ENCODE measurements at places on chromosomes 5 and 9.

DNA sequence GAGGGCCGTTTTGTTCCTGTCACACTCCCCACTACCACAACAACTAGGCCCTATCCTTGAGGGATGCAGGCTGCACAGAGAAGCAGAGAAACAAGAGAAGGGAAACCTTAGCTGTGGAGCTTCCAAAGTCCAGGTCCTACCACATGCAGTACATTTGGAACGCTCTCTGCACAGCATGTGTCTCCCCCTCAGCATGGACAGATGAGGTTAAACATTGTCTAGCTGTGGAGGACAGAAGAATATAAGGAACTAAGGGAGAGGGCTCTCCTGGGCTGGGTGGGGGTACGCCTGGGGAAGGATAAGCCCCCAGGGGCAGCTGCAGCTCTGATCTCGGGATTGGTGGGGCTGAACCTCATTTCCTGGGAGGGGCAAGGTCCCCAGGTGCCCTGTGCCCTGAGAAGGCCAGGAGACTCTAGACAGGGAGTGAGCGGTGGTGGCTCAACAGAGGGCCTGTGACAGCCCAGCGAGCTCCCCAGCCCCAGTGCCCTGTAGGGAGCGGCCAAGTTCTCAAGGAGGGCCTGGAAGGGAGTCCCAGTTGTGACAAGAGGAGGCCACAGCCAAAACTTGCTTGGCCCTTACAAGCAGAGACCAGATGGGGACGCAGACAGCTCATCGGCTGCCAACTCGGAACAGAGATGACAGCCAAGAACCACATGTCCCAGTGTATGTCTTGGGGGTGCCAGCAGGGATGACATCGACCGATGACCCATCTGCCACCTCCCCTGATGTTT, 30.1 kb downstream of the TSPAN17 start:
- no peak for DNase-seq

DNA sequence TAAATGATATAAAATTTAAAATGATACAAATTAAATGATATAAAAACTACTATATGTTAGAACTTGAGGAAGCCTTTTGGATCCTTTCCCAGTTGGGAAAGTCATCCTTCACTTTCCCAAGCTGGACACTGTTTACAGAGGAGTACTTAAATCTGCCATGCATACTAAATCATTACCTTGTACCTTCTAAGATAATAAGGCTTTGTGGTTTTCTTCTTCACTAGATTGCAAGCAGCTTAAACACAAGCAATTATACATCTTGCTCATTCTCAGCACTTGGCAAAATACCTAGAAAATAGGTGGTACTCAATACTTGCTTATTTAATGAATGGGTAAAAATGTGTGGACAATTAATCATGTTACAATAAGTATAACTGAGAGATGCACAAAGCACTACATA, 666.8 kb downstream of the PTPRD start:
- no peak for DNase-seq

GRCh38 chr5:22249209-22249729, 603.9 kb downstream of the CDH12 start:
- no peak for DNase-seq

GRCh38 chr5:145887217-145887616, 14.4 kb upstream of the GRXCR2 start:
- no peak for DNase-seq

DNA sequence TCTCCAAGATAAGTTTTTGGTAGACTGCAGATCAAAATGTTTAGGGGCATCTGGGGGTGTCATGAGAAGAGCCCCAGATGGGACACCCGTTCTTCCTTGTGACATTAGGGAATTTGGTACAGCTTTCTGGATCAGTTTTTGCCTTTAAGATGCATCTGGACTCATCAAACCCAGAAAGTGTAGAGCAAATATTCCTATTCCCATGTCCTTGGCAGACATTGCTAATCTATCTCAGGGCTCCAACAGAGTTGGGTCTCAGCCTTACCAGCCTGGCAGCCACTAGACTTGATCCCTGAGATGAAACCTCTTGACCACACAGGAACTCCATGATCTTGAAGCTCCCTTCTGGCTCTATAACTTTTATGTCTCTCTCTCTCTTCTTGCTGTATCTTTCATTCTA, 35.6 kb downstream of the ERGIC1 start:
- DNase-seq = no peak

DNA sequence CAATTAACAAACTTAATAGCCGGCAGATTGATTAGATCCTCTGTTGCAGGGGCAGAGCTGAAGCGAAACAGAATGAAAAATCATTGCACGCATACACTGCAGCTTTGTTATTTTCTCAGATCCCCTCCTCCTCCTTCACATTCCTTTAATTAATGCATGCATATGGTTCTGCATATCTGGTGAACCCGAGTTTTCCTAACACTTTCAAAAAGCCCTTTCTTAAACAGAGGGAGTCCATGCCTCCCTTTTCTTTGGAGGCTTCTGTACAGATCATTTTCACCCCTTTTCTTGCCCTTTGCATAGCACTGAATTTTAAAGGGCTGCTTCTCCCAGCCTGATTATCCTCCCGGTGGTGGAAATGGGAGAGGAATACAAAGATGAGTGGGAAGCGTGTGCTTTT, 136.6 kb upstream of the TBCA start:
- DNase-seq = no peak

GRCh38 chr5:40223884-40224402, 455.8 kb upstream of the PTGER4 start:
- DNase-seq = no peak

All from T-helper 2 cell (primary cell).